ENCODE measurements at places on chromosomes 7 and 10. TPM values are rescaled to one million over a fixed set of nuclear protein-coding genes. Genes with fewer than 3 reads are reported as not detected.

BMPER gene
- 1.2 TPM for polyA plus RNA-seq

NME8 gene
- 0.31 TPM for polyA plus RNA-seq

TDRD1 gene
- polyA plus RNA-seq, result 0.11 TPM

HOXA2 gene
- polyA plus RNA-seq, result 0.20 TPM

HYAL4 gene
- not detected for polyA plus RNA-seq

KEL gene
- not detected for polyA plus RNA-seq

ELOVL3 gene
- 1.5 TPM for polyA plus RNA-seq

NPY gene
- 4.7 TPM for polyA plus RNA-seq

PAX2 gene
- not detected for polyA plus RNA-seq

BZW2 gene
- polyA plus RNA-seq, result 42.8 TPM

SEPTIN14 gene
- polyA plus RNA-seq, result not detected

C10orf143 gene
- 7.1 TPM for polyA plus RNA-seq

ABCC2 gene
- 2.6 TPM for polyA plus RNA-seq

TMEM140 gene
- polyA plus RNA-seq, result 6.2 TPM

NUTM2E gene
- polyA plus RNA-seq, result 0.58 TPM

CTAGE15 gene
- polyA plus RNA-seq, result not detected

SLC16A12 gene
- 0.56 TPM for polyA plus RNA-seq

AKR1D1 gene
- polyA plus RNA-seq, result not detected

XRCC2 gene
- polyA plus RNA-seq, result 0.12 TPM

CABCOCO1 gene
- polyA plus RNA-seq, result not detected

RNF148 gene
- polyA plus RNA-seq, result 0.10 TPM

COL1A2 gene
- polyA plus RNA-seq, result 486 TPM

SGCE gene
- 12.3 TPM for polyA plus RNA-seq

ZPBP gene
- polyA plus RNA-seq, result not detected

ALOX5 gene
- polyA plus RNA-seq, result 23.4 TPM

VSTM4 gene
- 9.4 TPM for polyA plus RNA-seq

CCDC146 gene
- 1.5 TPM for polyA plus RNA-seq

MOSPD3 gene
- 25.6 TPM for polyA plus RNA-seq

ITIH5 gene
- 15.9 TPM for polyA plus RNA-seq

MYH16 gene
- polyA plus RNA-seq, result not detected

CAMK2B gene
- 0.28 TPM for polyA plus RNA-seq

SPDYE2 gene
- not detected for polyA plus RNA-seq

ACTL6B gene
- 0.09 TPM for polyA plus RNA-seq

HKDC1 gene
- polyA plus RNA-seq, result not detected

DLX5 gene
- polyA plus RNA-seq, result not detected

LRRC18 gene
- polyA plus RNA-seq, result not detected

TCERG1L gene
- 0.16 TPM for polyA plus RNA-seq

ECHDC3 gene
- polyA plus RNA-seq, result 49.4 TPM

FAM131B gene
- polyA plus RNA-seq, result 0.37 TPM

Measured in adipose tissue (tissue), 3 donors.